ENCODE measurements at places on chromosomes 12 and 14.
A peak's percentile ranks its signal among the peaks of the same experiment; 100 is the strongest.

GRCh38 chr12:24659016-24659415, 289.9 kb downstream of the BCAT1 start:
- DNase-seq, result peak; percentile 73

DNA sequence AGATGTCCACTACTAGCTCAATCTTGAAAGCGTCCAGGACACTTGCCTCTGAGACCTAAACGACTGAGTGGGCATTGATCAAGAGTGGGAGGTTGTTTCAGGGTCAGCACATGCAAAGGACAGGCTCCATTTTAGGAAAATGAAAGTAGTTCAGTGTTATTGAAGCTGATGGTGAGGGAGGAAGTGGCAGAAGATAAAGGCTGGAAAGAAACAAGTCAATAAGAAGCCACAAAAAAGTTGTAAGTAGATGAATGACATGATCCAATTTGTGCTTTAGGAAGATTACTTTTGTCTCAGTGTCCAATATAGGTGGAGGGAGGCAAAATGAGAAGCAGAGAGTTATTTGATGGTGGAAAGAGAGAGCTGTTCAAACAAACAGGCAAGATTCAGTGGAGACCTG, 22.0 kb downstream of the GPR65 start:
- no peak for DNase-seq

- DNase-seq, result peak; percentile 84
These were observed 61.5 kb downstream of the SPATS2 start for GRCh38 chr12:49428793-49429192.

GRCh38 chr12:128909653-128910052, 56.4 kb downstream of the GLT1D1 start:
- no peak for DNase-seq

GRCh38 chr12:43459285-43459684, 92.7 kb downstream of the ADAMTS20 start:
- no peak for DNase-seq

- DNase-seq, result no peak
These were observed 254.7 kb downstream of the IPO8 start for GRCh38 chr12:30440826-30441602.

DNA sequence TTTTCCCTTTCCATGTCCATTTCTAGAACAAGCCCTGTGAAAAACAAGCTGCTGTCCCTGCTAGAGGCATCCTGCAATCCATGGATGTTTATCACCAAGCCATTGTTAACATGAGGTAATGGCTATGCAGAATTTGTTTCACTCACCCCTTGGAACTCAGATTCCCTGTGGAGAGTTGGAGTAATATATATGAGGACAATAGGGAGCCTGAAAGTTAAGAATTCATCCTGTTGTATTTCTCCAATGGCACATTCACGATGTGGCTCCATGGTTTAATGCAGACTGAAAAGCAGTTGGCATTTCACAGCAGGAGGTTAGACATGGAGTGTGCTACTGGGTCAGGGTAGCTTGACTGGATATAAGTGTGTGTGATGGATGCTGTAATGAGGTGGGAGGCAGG, 32.4 kb downstream of the GPR65 start:
- DNase-seq, result no peak

DNA sequence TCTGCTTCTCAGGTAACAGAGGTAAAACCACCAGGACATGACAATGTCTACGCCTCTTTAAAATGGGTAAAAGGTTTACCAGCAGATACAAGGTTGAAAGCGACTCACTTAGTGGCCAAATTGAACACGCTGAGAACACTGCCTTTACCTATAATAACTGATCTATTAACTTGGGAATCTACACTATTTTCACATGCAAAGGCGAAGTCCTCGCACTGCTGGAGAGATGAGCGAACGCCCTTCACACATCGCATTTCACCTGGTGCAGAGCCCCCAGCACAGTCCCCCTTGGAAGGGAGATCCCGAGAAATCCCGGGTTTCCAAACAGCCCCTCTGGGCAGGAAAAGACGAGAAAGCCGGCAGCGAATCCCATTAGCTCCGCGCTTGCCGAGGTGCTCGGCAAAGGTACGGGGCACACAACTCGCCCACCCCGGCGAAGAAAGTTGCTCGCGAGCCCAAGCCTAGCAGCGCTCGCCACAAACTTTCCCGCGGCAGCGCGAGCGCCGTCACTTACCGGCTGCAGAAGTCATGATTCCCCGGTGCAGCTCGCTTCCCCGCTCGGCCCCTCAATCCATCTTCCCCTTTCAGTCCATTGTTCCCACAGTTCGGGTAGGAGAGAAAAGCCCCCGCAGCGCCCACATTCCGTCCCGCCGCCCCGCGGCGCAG, 423 bp downstream of the FGD6 start:
- DNase-seq, result no peak

GRCh38 chr14:57866199-57866705, 360 bp upstream of the SLC35F4 start:
- DNase-seq, result no peak

GRCh38 chr12:105222284-105222655, 13.7 kb downstream of the APPL2 start:
- DNase-seq, result no peak

DNA sequence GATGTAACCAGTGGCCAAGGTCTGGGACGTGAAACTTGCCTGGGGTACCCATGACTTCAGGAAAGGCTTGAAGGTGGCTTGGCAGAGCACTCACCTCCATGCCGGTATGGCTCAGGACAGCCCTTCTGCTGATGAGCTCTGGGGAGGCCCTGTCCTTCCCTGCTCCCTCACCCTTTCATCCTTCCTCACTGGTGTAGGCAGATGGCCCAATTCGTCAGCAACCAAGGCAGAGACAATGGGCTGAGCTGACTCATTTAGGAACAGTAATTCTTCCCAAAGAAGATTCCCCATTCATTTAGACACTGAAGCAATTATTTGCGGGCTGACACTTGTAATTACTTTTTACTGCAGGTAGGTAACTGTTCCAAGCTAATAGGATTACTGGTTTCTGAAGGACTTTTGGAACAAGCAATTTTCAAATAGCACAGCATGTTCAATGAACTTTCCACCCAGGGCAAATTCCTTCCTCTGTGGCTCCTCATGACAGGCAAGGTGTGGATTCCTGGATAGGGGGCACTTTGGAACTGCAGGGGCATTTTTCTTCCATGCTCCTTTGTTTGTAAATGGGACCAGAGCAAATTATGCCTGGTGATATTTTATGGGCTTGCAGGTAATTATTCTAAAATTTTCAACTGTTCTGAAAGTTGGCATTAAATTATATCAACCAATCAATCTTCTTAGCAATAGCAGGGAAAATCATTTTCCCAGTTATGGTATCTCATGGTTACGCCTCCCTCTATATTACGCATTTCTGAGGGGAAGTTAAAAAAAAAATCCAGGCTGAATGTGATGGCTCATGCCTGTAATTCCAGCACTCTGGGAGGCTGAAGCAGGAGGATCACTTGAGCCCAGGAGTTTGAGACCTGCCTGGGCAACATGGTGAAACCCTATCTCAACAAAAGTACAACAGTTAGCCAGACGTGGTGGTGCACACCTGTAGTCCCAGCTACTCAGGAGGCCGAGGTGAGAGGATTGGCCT, 24.1 kb upstream of the NRDE2 start:
- DNase-seq, result no peak

DNA sequence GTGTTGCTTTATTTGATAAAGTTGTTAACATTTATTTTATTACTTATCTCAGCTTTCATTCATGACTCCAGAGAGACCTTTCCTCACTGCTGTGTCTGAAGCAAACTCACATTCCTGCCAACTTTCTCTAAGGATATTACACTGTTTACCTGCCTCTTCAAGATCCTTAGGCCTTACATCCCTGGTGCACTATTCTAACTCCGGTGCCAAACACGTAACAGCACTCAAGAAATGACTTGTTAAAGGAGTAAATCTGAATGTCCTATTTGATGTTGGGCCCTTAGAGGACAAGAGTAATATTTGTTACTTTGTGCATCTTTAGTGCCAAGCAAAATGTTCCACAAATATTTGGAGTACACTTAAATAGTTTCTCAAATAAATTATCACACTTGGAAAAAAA, 324.1 kb upstream of the FLRT2 start:
- DNase-seq, result no peak

DNA sequence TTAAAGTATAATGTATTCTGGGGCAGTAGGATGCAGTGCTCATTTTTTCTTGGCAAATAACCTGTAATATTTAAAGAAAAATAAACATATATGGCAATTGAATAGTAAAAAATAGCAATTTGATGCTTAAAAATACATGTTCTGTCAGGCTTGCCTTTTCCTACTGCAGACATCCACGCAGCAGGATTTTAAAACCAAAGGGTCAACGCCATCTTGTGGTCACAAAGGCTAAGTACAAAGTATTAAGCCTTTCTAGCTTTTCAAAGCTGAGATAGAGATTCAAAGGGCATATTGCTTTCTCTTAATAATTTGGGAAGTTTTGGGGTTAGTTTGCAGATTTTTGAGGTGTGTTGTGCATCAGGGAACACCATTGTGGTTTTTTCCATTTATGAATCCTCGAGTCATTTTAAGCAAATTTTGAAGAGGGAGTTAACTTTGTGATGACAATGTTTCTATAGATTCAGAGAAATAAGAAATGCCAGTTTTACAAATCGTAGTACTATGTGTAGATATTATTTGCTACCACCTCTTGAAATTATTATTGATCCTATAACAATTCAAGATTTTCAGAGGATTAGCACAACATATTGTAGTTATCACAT, 4.7 kb upstream of the CCER1 start:
- peak; percentile 60 for DNase-seq

GRCh38 chr14:24317141-24317928, 6.0 kb downstream of the LTB4R start:
- peak; percentile 54 for DNase-seq

DNA sequence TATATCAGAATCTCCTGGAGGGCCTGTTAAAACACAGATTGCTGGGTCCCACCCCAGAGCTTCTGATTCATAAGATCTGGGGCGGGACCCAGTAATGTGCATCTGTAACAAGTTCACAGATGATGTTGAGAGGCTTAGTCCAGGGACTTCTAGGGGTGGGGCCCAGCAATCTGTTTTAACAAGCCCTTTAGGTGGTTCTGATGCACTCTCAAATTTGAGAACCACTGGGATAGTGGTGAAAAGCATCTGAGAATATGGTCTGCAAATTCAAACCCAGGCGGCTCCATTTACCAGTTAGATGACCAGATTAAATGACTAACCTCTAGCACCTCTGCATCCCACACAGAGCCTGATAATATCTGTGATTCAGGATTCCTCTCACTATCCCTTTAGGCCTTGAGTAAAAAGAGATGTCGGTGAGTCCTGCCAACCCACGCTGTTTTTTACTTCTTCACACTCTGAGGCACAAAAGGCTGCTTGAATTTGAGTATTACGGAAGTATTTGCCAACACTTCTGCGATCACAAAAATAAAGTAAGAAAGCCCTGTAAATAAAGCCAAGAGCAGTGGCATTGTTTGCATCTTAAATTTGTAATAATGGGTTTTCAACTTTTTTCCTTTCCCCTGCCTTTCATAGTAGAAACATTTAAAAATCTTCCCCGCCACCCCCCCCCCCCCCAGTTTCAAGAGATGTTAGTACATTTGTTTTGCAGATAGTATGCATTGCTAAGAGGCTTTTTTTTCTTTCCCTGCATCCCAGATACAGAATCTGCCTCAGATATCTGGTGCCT, 1.8 kb upstream of the FRS2 start:
- DNase-seq, result no peak

DNA sequence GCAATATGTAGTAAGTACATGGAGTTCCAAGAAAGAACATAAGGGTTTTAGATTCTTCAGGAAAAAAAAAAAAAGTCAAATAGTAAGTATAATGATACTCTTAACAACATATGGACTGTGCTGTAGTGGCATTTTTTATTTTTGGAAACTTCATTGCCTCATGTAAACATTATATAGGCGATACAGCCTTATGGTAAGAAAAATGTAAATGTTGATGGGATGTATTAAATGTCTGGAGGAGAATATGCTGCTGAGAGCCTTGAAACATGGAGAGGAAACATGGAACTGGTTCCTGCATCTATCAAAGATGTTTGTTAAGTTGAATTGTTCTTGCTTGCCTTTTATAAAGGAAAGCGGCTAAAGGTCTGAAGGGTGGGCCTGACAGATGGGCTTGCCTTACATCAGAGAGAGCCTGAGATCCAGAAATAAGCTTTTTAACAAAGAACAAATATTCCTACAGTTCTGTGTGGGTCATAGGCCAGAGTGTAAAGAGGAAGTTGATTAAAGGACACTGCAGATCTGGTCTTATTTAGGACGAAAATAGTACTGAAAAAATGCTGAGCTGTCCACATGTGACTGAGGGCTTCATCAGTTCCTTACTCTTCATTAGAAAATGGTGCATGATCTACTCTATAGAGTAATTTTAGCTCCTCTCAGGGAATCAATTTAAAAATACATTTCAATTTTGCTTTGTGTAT, 448.1 kb upstream of the DCN start:
- peak; percentile 25 for DNase-seq

GRCh38 chr14:100731846-100732765, 5.4 kb downstream of the DLK1 start:
- DNase-seq, result no peak

DNA sequence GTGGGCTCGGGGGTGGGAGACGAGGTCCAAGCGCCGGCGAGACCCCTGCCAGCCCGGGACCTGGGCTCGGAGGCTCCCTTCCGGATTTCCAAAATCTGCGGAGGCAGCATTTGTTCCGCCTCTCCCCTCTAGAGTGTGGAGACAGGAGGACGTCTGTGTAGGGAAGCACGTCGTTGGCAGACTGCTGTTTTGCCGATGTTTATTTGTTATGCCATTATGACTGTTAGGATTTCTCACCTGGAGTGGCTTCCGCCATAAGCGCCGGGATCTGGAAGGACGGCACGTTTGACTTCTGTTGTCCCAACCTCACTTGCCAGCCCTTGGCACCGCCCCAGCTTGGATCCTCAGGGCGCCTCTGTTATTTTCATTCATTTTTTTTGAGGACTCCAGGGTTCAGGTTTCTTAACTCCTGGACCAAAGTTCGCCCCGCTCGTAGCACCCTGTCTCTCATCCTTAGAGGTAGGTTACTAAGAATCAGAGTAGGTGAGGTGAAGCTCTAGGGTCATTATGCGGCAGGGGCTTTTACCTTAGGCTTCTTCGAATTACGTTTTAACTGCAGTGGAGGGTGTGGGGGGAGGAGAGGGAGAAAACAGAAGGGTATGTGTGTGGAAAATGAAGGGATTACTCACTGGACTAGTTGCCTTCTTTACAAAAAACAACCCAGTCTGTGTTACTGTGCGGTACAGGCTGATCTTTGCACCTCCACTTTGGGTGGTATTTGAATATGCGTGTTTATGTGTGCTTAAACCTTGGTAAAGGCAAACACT, 547 bp upstream of the PYGL start:
- peak; percentile 34 for DNase-seq

DNA sequence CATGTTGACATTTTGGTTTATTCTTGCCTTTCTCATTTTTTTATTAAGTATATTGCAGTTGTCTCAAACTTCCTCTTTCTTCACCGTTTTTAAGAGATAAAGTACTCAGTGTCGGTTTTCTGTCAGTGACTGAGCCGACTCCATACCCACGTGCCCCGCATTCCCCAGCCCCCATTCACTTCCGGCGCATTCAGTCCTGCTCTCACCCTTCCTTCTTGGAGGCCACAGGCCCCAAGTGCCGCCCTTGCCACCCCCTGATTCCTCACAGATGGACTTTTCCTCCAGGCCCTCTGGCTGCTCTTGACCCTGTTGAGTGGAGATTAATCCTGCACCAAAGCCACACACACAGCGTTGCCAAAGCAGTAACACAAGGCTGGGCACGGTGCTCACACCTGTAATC, 19.1 kb upstream of the DNAH10 start:
- DNase-seq, result peak; percentile 78
